GM12864 (cell line): ENCODE measurements at places on chromosomes 2 and 18.

GRCh38 chr2:31004257-31004656 lies 134.0 kb downstream of the GALNT14 start:
- no peak for DNase-seq

GRCh38 chr18:79480171-79481045 lies 84.7 kb downstream of the NFATC1 start:
- no peak for DNase-seq

- DNase-seq, result no peak
Observed at GRCh38 chr2:115183144-115183543, 740.7 kb downstream of the DPP10 start.

- DNase-seq, result no peak
Observed at GRCh38 chr2:9949992-9950520, 1.4 kb upstream of the GRHL1 start.

DNA sequence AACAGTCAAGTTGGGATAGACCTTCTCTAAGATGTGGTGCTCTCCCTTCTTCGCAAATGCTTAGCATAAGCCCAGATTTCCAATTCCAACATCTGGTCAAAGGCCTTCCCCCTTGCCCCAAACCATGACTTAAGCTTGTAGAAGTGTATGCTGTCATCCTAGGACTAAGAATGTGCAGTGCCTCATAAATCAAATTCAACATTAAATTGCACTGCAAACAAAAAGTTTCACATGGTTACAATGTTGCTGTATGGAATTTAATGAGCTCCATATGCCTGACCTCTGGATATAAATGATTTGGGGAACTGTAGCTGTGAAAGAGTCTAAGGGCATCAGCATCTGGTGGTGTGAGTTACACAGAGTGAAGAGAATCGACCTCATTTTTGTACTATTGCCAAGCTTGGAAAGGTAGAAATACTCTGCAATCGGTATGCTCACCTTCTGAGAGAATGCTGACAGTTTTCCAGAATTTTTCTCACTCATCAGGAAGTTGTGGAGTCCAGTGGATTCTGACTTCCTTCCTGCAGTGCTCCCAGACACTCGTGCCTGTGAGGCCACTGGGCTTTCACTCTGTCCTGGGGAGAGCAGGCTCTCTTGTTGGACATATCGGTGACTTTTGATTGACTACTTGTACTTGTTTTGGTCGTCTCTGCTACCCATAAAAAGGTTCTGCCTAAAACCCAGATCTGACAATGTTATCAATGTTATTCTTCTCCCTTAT lies 40.6 kb downstream of the FASTKD2 start:
- DNase-seq, result no peak

GRCh38 chr2:120398996-120399888 lies 53.3 kb downstream of the INHBB start:
- no peak for DNase-seq

DNA sequence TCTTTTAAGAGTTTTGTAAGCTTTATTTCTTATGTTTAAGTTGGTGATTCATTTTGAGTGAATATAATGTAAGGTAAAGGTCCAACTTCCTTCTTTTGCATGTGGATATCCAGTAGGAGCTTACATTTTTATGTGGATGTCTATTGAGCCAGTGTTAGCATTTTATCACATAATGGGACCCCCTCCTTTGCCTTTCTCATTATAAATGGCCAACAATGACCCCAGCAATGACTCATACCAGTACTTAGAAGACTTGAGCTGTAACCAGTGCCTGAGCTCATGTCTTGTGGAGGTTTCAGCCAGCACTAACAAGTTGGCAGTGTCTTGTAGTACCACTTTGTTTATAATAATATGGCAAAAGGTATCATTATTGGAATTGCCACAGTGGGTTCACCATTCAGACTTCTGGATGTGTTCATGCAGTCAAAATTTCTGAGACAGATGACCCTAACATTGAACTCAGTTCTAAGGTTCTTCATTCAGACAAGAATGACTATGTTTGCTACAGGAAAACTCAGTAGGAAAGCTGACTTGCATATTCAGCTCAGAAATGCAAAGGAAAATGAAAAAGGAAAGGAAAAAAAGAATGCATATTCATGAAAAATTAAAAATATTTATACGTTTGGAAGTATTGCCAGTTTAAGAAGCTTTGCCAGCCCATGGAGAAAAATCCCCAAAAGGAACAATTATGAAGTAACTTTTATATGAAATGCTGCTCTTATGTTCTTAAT lies 41.0 kb downstream of the CDKL4 start:
- no peak for DNase-seq

- no peak for DNase-seq
Observed at GRCh38 chr2:236340251-236340650, 76.0 kb upstream of the ASB18 start.

DNA sequence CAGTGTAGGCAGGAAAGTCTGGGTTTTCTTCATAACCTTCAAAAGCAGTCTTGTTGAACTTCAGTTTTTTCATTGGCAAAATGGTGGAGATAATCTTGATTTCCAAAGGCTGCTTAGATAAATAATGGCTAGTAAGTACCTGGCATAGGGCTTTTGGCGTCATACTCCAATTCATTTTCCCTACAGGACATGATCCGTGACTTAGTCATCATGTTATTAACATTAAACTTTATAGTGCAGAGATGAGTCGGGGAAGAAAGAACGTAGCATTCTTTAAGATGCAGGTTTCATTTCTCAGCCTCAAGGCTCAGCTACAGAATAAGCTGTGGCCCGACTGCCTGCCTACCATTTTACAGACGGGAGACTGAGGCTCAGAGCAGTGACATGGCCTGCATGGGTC lies 64.0 kb downstream of the RALBP1 start:
- no peak for DNase-seq

DNA sequence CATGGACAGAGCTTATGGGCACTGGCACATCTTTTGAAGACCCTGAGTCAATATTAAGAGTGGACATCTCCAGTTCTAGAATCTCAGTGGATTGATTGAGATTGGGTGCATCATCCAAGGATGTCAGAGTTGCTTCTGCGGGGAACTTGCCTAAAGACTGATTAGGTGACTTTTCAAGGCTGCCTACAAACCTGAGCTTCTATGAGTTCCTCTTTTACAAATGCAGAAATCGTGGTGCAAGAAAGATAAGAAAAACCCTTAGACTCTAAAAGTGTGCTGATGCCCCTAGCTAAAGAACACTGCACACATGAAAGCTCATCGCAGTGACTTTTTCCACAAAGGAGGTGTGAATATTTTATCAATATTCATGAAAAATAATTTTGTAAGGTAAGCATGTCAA lies 86.8 kb upstream of the NEDD4L start:
- DNase-seq, result no peak

DNA sequence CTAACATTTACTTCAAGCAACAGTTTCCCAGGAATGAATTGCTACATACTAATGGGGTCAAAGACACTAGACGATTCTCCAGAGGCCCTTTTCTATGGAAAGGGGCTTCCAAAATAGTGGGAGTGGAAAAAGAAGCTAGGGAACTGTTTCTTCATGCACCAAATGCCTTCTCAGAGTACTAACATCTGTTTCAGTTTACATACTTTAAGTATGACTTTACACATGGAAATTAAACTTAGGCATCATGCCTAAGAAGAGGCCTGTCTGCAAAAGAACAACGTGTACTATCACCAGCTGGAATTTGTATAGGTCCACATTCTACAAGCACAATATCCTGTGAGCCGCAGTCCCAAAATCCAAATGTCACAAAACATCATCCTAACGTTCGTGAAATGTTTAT lies 29.4 kb upstream of the WDR75 start:
- DNase-seq, result no peak

GRCh38 chr2:231708773-231709635 lies 679 bp downstream of the PTMA start:
- no peak for DNase-seq
